ENCODE measurements at places on chromosomes 12 and 14.

DNA sequence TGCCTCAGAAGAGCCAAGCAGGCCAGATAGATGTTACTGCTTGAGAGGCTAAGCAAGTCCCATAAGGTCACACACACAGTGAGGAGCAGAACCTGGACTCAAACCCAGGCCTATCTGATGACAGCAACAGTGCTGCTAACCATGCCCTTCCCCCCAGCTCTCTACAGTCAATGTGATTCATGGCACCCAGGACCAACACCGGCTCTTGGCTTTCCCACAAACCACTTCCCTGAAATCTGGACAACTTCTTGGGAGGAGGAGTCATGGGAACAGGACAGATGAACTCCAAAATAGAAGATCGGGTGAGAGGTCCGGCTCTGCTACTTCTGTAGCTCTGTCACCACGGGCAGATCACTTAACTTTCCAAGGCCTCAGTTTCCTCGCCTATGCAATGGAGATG, 716 bp upstream of the PTGDR start:
- no peak for DNase-seq

DNA sequence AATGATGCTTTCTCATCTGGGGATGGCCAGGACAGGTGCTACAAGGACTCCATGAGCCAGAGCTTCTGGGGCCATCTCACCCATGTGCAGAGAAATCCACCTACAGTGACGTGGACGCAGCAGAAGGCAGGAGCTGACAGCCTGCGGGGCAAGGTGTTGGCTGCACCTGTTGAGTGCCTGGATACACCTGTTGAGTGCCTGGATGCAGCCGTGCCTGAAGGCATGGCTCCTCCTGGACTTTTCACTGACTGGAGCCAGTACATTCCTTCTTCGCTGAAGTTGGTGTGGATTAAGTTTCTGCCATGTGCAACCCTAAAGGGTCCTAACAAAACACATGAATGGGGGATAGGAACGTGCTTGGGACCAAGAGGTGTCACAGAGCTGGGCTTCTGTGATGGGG, 7.4 kb upstream of the DIO3 start:
- DNase-seq, result no peak

GRCh38 chr12:56631790-56632700, 1.9 kb upstream of the BAZ2A start:
- DNase-seq, result no peak

- no peak for DNase-seq
These were observed 482 bp downstream of the WDHD1 start for GRCh38 chr14:55026441-55026792.

DNA sequence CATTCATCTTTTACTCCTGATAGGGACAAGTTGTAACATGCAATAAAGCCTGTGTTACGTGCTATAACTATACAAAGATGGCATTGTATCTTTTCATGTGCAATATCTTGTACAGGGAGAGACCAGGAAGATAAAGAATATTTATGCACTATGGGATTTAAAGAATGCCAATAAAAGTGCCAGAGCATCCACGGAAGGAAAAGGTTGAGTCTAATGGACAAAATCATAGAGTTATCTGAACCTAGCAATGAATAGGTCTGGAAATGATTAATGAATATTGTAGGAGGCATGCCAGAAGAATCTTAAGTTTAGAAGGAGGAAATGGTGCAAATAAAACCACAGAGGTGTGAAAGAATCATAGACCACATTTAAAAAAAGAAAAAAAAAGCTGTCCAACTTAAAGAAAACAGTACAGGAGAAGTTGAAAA, 263.9 kb downstream of the KCNC2 start:
- DNase-seq, result no peak

GRCh38 chr14:45284802-45285201, 31.8 kb upstream of the MIS18BP1 start:
- DNase-seq, result no peak

- no peak for DNase-seq
These were observed 430.5 kb downstream of the DPF3 start for GRCh38 chr14:72463291-72463866.

DNA sequence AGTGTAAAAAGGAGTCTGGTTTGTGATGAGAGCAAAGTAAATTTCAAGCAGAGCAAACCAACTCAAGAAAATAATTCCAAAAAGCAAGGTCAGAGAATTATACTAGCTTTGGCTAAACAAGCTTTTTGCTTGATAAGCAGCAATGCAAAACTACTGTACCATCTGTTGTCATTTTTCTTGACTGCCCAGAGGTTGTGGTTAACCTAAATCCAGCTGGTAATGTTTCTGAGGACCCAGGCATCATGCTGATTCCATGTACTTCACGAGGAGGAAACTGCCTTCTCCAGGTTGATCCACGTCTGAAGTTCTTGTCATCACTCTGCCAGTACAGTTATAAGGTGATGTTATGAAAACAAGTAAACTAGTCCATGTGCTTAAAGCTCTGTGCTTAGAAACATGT, 185.2 kb downstream of the ACSS3 start:
- no peak for DNase-seq

- DNase-seq, result no peak
These were observed 344.8 kb upstream of the USP15 start for GRCh38 chr12:61915420-61915819.

DNA sequence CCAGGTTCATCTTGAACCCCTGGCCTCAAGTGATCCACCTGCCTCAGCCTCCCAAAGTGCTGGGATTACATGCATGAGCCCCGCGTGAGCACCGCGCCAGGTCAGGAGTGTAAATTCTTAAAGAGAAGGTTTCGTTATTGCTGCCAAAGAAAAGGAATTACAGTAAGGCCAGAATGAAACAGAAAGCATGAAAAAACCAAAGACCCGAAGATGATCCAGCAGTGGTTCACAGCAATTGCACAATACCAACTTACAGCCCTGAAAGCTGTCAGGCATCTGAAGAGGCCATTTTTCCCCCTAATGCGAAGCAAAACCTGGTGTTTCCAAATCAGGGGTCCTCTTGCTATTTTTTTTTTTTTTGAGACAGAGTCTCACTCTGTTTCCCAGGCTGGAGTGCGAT, 10.3 kb downstream of the RBM23 start:
- DNase-seq, result no peak

- no peak for DNase-seq
These were observed 210.4 kb downstream of the EXOC5 start for GRCh38 chr14:57058319-57058718.

- no peak for DNase-seq
These were observed 3.5 kb downstream of the SLC15A4 start for GRCh38 chr12:128820253-128820652.

DNA sequence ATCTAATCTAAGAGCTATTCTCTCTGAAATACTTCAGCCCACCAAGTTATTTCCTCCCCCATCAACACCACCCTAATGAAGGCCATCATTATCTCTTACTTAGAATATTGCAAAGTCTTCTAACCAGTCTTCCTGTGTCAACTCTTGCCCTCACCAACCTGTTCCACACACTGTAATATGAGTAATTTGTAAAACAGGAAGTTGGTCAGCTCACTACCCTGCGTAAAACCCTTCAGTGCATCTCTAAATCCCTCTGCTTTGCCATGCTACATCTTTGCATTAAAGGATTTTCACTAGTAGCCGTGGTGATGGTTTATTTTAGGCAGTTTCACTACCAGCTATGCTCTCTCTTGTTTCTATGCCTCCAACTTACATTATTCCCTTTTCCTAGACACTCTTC, 70.0 kb downstream of the KIF21A start:
- no peak for DNase-seq

GRCh38 chr14:84991021-84991420, 538.9 kb upstream of the FLRT2 start:
- no peak for DNase-seq

GRCh38 chr12:22876262-22876661, 251.3 kb downstream of the ETNK1 start:
- no peak for DNase-seq

DNA sequence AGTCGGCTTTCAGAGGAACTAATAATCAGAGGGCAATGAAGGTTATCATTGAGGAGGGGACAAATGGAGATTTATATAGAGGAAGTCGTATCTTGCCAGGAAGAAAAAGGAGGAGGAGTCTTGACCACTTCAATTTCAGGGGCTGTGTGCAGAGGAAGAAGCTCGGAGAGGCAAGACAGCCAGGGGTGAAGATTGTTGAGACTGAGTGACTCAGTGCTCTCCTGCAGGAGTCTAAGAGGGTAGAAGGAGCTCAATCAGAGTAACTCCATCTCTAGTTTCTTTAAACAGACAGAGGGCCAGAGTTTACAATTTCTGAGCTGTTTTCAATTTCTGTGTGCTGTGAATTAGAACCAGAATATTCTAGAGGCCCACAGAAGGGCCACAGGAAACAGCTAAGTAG, 439.3 kb upstream of the PRICKLE1 start:
- DNase-seq, result no peak

- DNase-seq, result no peak
These were observed 117.7 kb downstream of the OTOGL start for GRCh38 chr12:80217011-80217535.

DNA sequence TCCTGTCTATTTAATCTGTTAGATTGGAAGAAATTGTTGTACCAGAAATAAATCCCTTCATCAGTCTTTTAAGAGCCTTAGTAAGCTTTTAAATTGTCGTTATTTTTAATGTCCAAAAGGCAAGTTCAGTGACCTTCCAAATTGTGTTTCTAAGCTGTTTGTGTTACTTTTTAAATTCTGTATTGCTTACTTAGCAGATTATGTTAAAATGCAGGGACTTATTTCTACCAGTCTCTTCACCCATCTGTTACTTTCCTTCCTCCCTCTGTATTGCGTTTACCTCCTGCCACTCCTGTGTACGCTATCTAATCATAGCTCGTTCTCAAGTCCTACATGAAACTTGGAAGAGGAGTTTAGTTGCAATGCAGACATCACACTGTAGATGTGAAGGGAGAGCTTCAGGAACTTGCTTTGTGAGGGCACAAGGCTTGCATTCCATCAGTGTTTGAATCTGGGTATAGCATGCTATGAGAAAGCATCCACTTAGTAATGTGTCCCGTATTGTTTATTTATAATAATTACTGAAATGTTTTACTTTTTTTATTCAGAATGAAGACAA, 406.5 kb upstream of the RGS6 start:
- no peak for DNase-seq

DNA sequence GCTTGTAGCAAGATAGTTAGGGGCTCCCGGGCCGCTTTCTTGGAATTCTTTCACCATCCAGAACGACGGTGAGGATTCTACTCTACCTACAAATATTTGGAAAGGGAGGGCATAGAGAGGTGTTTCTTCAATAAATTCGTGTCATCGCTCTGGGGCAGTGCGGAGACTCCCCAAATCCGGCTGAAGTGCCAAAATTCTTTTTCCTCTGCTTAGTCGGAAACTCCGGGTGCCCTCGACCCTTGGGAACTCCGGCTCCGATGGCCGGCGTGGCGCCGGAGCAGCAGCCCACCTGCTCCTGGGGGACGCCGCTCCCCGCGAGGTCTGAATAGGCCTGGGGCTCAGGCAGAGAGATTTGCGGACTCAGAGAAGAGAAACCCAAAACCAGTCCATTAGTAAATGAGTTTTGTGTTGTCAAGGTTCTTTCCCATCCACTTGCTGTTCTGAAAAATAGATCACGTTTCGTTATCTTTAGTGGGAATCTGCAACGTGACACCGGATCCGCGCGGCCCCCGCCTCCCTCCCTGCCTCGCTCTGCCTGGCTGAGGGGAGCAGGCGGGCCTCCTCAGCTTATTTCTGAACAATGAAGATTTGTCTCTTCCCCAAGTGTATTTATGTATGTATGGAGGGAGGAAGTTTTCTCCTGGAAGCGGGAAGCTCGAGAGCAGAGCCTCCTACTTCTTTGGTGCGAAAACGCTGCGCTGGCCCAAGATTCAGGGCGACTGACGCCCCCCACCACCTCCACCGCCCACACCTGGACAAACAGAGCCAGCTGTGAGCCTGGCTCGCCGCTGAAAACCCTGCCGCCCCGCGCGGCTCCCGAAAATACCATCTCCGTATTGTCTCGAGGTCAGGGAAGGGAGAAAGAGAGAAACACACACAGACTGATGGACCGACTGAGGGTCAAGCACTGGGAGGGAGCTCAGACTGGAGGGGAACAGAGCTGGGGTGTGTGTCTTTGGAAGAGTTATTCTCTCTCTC, 3.7 kb upstream of the SIX1 start:
- no peak for DNase-seq

DNA sequence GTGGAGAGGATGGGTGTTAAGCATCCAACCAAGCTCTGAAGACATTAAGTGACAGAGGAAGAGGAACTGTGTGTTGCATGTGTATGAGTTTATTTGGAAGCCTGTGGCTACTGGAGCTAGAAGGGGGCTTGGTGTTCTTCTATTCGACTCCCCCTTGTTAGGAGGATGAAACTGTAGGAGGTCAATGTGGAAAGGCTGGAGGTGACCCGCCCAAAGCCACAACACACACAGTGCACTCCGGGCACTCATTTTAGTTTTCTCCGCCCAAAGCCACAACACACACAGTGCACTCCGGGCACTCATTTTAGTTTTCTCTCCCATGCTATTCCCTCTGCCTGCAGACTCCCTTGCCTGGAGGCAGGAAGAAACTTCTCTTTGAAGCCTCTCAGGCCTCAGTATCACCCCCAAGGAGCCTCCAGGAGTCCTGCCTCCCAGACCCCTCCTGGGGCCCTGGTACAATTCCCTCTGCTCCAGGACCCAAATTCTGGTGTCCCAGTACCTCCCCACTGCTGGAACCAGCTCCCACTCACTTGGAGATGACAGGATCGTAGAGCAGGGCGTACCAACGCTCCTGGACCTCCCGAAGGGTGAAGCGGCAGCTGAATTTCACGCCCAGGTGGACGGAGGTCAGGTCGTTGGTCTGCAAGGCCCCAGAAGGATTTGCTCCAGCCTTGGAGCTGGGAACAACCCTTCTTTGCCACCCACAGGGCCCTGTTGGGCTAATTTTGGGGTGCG, 3.8 kb downstream of the MCRS1 start:
- no peak for DNase-seq

DNA sequence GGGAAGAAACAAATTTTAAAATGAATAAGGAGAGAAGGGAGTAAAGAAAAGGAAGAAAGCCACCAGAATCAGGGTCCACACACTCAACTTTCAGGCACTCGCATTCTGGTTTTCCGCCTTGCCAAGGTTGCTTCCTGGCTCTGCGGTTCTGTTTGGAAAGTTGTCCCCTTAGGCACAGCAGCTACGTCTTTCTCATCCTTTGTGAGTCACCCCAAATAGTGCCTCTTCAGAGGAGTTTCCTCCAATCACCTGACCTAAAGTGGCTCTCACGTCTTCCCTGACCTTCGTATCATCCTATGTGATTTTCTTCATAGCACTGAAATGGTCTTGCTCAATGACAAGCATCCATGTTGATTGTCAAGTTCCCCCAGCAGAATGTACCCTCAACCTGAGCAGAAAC, 99.5 kb upstream of the TMCC3 start:
- no peak for DNase-seq

DNA sequence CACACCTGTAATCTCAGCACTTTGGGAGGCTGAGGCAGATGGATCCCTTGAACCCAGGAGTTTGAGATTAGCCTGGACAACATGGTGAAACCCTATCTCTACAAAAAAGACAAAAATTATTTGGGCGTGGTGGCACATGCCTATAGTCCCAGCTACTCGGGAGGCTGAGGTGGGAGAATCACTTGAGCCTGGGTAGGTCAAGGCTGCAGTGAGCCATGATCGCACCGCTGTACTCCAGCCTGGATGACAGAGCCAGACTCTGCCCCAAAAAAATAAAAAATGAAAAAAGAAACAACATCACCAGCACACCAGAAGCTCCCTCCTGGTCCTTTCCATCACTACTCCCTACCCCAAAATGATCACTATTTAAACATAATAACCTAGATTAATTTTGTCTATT, 2.6 kb downstream of the VEZT start:
- no peak for DNase-seq
